ENCODE measurements at places on chromosomes 1 and 21.
A peak's percentile ranks its signal among the peaks of the same experiment; 100 is the strongest.

DNA sequence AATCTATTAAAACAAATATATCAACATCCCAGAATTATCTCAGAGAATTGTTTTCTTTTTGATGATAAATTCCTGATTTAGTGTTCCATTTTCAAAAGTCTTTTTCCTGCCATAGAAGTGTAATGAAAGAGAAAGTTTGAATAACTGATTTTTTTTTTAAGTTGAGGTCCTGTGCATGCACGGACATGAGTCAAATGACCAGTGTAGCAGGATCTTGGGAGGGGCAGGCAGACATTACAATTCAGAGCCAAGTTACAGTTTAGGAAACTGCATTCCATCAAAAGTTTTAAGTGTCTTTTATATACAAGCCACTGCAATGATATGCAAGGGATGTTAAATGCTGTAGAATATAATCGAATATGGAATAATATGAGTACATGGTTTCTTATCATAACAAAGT lies 227.5 kb downstream of the HMCN1 start:
- no peak for DNase-seq

DNA sequence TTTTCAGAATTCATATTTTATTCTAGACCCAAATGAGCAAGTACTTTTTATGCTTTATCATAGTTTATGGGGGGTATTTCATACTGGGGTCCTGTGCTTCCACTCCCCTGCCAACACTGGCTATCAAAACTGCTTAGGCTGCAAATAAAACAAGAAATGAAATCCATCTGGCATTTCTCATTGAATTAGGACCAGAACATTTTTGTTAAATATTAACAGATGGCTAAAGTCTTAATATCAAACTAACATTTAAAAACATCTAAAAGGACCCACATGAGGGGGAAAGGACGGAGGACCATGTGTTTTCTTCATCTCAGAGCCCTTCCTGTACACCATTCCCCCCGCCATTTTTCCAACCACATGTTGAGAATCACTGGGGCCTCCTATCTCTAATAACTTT lies 167.5 kb upstream of the C1orf105 start:
- DNase-seq = no peak

DNA sequence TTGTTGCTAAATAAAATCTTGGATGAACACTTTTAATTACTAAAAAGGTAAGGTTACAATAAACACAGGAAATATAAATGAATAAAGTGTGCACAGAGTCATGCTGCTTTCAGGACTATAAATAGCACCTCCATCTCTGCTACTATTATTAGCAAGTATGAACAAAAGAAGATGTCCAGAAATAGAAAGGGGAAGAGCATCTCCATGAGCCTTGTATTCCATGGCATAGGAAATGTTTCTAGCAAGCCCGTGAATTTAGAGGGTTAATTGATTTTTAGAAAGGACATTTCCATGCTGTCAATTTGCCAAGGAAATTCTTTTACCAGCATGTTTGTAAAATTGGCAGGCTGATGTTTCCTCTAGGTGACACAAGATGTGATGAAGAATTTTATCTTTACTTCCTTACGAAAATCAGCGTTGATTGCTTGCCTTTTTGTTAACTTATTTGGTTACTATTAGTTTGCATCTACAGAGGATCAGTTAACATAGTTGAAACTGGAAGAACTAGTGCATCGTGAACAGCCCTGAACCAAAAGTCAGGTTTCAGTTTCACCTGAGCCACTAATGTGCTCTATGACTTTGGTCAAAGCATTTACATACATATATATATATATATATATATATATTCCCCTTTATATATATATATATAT lies 45.3 kb downstream of the NR5A2 start:
- no peak for DNase-seq

DNA sequence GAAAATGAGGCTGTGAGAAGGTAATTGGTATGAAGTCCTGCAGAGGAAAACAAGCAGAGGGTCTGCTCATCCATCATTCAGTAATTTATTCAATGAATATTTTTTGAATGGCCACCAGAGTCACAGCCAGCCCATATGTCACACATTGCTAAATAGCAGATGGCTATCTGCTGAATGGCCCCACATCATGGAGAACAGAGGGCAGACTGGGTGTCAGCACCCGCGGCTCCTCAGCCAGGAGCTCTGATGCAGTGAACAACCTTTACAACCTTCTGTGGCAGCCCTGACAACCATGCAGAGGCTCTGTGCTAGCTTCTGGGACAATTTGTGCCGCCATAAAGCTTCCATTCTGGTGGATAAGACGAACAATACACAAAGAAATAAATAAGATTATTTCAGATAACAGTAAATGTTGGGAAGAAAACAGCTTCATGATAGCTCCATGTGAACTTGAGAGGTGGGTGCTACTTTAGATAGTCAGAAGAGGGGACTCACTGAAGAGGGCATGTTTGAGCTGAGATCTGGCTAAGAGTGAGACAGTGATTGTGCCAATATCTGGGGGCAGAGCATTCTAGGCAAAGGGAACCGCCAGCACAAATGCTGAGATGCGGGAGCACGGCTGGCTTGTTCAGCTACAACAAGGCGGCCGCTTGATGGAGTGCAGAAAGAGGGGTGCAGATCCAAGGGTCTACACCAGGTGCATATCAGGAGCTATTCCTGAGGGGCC lies 2.8 kb upstream of the C1orf210 start:
- no peak for DNase-seq

DNA sequence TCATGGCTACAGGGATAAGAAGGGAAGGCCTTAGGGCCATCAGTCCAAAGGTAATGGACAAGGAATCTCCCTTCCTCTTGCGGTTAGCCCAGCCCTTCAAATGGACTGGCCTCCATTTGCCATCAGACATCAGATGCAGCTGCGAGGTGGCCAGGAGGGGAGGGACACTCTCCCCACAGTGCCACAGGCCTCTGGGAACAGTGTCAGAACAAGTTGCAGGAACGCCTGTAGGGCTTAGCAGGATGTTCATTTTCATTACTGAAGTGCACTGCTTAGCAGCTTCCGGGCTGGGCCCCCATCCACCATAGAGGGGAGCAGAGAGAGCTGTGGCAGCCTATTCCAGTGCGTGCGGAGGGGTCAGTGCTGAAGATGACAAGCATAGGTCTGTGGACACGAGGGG lies 127.5 kb downstream of the GALNT2 start:
- no peak for DNase-seq

GRCh38 chr1:208939537-208940085 lies 643.9 kb upstream of the CAMK1G start:
- DNase-seq = no peak

DNA sequence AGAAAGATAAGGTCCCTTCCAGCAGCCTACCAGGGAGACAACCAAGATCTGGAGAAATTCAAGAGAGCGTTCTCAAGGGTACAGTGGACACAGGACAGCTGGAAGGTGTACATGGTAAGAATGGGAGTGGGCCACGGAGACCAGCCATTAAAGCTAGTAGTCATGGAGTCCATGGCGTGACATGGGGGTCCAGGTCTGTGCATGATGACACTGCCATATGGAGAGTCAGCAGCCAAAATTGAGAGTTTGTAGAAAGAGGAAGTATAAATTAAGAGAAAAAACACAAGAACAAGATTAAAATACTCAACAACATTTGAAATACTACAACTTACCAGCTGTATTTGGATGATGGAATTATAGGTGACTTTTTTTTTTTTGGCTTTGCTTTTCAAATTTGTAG lies 7.9 kb upstream of the LORICRIN start:
- DNase-seq = no peak

DNA sequence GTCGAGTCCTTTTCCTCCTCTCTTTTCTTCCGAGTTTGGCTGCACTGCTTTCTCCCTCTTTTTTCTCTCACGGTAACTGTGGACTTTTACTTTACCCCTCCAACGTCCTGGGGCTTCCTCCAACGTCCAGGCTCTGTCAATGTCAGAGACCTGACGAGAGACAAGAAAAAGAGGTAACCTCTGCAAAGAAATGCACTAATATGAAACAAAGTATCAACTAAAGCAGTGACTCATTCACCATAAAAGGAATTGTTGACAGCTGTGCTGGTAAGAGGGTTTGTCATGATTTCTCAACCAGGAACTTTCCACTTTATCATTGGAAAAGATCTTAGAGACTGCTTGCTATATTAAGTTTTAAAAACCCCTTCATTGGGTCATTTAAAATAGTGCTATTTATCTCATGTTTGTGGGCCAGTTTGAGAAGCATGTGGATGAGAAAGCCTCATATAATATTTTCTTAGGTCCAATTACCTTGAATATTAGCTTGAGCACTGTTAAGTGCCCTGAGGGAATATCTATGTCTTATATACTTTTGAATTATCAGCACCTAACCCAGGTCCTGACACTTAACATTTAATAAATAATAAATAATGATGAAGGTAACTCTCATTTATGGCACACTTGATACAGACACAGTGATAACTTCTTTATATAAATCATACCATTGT lies at the start of gene GBP2:
TSS of gene GBP2 (minus strand) at position 202 of the 668 bp plus-strand sequence. CDS start 4,148 bp downstream, outside the sequence.
- no peak for DNase-seq

DNA sequence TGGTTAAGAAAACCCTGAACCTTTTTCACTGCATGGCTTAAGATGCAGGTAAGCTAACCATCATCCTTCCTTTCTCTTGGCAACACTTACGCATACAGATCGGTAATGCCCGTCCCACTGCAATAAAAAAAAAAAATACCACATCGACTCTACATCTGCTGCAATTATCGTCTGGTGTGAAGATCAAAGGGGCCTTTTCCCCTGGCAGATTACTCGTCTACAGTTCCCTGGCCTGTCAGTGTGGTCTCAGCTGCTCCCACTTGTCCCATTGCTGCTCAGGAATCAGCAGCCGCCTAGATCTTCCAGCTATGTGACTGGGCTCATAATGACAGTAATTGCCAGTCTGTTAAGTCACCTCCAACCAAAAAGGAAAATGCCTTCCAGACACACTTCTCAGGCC lies 133.1 kb downstream of the SETD4 start:
- no peak for DNase-seq

GRCh38 chr1:11037740-11038182 lies 9.3 kb downstream of the MASP2 start:
- peak; percentile 89 for DNase-seq

- DNase-seq = no peak
These were observed 824 bp upstream of the IFI44L start for GRCh38 chr1:78619446-78619802.

DNA sequence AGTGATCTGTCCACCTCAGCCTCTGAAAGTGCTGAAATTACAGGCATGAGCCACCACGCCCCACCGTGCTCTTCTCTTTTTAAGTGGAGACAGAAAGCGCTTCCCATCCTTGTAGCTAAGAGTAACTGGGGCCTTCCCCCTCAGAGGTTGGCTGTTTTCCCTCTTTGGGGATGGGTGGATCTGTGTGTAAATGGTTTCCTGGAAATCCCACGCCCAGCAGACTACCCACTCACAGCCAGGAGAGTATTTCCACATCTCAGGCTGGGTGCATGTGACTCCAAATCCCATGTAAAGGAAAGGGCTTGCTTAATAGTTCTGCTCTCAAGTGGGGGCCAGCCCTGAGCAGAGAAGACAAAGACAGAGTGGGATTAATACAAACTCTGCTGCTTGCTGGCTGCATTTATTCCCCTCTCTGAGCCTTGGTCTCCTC lies 19.6 kb upstream of the TCEA3 start:
- DNase-seq = no peak

DNA sequence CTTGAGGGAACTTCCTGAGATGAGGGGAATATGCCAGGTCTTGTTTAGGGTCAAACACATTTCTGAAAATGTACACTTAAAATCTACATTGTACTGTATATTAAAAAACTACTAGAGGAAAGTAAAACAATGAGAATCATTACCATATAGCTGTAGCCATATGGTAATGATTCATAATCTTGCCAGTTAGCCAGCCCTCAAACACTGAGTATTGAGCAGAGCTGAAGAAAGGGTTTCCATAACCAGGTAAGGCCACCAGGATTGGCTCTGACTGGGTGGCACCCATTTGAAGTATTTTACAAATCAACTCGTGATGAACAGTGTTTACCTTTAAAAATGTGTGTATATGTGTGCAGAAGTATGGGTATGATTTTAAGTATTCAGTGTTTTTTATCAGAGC lies 226.7 kb downstream of the SLC45A1 start:
- DNase-seq = no peak

DNA sequence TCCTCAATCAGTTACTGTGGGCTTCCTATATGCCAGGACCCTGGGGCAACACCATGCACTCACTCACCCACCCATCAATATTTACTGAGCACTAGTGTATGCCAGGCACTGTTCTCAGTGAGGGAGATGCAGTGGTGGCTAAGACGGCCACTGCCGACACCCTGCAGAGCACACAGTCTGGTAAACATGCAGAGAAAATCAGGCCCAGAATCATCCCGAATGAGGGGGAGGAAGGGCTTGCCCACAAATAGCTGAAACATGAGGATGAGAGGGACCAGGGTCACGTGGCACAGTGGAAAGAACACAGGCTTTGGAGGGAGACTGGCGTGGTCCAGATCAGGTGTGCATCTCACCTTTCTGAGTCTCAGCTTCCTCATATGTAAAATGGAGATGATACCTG lies 89.2 kb upstream of the IGSF21 start:
- no peak for DNase-seq

- DNase-seq = no peak
These were observed 26.7 kb upstream of the ZBTB8B start for GRCh38 chr1:32438136-32438535.

GRCh38 chr1:185412385-185413087 lies 95.5 kb upstream of the IVNS1ABP start:
- no peak for DNase-seq

GRCh38 chr1:19398309-19398760 lies 86.2 kb downstream of the SLC66A1 start:
- no peak for DNase-seq

DNA sequence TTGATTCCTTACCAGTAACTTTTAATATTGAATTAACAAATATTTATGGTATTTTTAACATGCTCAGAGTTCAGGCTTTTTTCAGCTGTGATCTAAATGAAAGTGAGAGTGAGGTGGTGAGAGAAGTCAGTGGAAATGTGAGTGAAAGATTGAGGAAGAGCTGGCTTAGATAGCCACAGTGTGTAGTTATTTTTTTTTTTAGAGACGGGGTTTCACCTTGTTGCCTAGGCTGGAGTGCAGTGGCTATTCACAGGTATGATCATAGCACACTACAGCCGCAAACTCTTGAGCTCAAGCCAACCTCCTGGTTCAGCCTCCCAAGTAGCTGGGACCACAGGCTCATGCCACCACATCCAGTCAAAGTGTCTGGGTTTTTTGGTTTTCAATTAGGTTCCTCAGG lies 10.9 kb downstream of the RNF11 start:
- no peak for DNase-seq

GRCh38 chr1:154772606-154773506 lies 97.2 kb downstream of the KCNN3 start:
- peak; percentile 36 for DNase-seq

DNA sequence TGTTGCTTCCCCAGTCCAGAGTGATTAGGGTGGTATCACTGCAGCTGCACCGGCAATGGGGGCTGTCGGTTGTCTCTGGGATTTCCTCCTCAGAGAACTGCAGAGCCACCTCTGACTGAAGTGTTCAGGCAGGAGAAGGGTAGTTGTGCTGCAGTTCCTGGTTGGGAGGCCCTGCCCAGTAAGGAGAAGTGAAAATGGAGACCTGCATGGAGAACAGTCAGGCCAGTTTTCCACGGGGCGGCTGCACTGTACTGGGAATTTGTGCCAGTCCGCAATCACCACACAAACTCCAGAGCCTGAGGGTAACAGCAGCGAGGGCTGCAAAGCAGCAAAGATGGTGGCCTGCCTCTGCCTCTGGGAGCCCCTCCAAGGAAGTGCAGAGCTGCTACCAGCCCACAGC lies 58.1 kb upstream of the CCDC190 start:
- DNase-seq = no peak
